ENCODE measurements at places on chromosomes 2 and 18.

DNA sequence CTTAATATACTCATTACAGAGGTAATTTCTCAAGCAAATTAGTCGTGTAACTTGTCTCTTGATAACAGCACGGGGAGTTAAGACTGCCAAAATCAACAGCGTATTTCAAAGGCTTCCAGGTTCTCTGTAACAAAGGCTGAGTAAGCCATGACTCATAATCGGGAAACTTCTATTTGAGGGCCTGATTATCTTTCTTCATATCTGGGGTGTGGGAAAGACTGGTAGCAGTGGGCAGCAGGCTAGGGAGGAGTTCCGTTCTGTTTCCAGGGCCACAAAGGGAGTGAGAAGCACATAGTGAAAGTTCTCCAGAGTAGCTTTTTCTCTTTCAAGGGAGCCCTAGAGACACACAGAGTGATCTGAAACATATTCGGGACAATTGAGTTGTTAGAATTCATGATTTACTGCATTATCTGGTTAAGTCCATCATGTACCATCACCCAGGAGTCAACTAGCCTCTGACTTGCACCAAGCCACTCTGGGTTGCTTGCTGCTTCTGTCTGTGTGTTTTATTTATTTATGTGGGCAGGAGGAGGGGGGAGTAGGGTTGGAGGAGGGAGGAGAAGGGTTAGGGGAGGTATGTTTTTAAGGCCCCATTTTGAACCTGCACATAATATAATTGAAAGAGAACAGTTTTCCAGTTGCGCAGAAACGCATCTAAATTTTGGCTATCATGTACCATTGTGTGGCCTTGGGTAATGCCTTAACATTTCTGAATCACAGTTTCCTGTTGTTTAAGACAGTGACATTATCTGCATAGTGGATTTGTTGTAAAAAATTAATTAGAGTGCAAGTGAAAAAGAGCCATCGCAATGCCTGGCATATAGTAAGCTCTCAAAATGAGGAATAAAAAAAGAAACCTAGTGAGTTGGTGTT, 80.5 kb upstream of the ITPRID2 start:
- DNase-seq, result no peak

DNA sequence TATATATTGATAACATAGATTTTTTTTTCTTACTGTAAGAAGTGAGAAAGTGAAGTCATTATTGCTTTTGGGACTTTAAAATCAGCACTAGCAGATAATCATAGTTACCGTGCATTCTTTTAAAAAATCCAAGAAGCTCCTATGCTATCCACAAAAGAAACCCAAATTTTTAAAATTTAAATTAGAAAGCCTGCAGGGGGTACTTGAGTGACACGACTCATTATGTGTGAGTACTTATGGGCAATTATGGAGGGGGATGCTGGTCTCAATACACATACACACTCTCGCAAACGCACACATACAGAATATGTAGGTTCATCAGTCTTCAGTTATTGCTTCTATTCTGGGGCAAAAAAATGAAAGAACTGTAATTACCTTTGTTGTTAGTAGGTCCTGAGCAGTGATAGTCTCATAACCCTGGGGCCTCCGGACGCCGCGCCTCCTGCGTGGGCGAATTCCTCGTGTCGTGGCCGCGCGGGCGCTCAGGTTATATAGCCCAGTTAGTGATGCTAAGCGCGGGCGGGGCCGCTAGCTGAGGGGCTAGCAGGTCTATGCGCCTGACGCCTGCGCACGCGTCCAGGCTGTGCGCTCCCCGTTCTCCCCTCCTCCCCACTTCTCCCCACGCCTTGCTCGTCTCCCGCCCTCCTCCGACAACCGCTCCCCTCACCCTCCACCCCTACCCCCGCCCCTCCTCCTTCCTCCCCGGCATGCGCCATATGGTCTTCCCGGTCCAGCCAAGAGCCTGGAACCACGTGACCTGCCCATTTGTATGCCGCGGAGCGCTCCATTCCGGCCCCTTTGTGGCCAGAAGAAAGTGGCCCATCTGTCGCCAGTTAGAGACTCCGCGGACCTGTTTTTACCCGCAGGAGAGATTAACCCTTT, at the start of gene NEUROD1:
Gene NEUROD1 (minus strand): TSS at position 463 of the 882 bp plus-strand sequence. CDS start 1,657 bp downstream, outside the sequence.
- no peak for DNase-seq

DNA sequence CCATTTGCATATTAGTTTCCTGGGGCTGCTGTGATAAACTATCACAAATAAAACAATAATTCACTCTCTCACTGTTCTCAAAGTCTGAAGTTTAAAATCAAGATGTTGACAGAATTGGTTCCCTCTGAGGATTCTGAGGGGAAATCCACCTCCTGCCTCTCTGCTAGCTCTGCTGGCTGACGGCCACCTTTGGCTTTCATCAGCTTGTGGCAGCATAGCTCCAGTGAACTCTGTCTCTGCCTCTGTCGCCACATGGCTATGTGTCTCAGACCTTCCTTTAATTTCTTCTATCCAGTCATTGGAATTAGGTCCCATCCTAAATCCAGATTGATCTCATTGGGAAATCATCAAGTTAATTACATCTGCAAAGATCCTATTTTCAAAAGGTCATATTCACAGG, 38.9 kb upstream of the TRIM43 start:
- DNase-seq, result no peak

DNA sequence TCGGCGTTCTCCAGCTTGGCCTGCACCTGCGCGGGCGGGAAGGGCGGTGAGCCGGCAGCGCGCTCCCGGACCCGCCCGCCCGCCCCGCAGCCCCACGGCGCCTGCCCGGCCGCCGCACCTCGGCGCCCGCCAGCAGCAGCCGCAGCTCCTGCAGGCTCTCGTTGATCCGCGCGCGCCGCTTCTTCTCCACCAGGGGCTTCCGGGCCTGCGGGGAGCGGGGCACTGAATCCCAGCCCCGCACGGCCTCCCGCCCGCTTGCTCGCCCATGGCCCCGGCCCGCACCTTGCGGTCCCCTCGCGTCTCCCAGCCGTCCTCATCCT, 335 bp downstream of the HES6 start:
- DNase-seq, result no peak

DNA sequence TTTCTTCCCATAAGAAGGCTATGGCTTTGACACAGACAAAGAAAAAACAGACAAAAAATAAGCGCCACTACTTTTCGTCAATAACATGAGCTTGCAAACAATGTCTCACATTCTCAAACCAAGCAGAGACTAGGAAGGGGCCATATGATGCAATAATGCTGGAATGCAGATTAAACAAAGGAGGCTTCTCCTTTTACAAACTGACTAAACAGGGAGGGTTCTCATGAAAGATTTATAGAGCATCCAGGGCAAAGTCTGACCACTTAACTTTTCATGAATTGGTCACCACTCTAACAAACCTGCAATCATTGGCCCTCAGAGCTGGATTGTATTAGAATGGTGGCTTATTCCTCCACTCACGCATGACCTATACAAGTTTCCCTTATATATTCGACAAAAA, 663.3 kb upstream of the CHAC2 start:
- DNase-seq, result no peak

- no peak for DNase-seq
Observed at GRCh38 chr18:29540548-29540947, 1363.6 kb upstream of the CDH2 start.

GRCh38 chr2:203830304-203831055, 37.1 kb upstream of the CTLA4 start:
- no peak for DNase-seq

DNA sequence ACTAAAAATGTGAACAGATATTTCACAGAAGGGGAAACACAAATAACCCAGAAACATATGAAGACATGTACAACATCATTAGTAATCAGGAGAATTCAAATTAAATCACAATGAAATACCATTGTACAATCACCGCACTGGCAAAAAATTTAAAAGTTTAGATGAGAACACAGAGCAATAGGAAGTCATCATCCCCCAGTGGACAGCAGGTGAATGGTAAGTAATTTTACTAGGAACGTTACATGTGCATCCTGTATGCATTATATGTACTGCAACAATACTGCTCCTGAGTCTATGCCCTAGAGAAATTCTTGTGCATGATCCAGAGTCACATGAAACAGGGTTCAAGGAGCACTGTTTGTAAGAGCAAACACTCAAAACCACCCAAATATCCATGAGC, 713.8 kb downstream of the NRXN1 start:
- DNase-seq, result no peak

GRCh38 chr2:190110131-190110530, 47.6 kb upstream of the MSTN start:
- no peak for DNase-seq

DNA sequence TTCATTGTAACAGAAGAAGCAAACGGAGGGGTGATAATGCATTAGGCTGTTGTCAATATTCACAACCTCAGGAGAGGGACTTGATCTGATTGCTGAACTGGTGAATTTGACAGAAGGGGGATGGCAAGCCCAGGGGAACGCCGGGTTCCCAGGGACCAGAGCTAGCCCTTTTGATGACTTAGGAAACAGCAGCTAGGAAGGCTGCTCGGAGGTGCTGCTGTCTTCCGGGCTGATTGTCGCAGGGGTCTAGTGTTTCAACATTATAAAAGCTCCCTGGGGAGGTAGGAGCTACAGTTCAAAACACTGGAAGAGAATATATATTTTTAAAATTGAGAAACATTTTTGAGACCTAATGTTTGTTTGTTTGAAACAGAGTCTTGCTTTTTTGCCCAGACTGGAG, 47.3 kb downstream of the CD8B2 start:
- DNase-seq, result no peak

GRCh38 chr2:129273266-129274037, 706.0 kb upstream of the RAB6C start:
- DNase-seq, result no peak

- no peak for DNase-seq
Observed at GRCh38 chr2:222301053-222301795, 2.4 kb upstream of the PAX3 start.

- no peak for DNase-seq
Observed at GRCh38 chr18:28781616-28782362, 604.9 kb upstream of the CDH2 start.

GRCh38 chr2:86624267-86624547, 542 bp upstream of the RNF103 start:
- DNase-seq, result no peak

DNA sequence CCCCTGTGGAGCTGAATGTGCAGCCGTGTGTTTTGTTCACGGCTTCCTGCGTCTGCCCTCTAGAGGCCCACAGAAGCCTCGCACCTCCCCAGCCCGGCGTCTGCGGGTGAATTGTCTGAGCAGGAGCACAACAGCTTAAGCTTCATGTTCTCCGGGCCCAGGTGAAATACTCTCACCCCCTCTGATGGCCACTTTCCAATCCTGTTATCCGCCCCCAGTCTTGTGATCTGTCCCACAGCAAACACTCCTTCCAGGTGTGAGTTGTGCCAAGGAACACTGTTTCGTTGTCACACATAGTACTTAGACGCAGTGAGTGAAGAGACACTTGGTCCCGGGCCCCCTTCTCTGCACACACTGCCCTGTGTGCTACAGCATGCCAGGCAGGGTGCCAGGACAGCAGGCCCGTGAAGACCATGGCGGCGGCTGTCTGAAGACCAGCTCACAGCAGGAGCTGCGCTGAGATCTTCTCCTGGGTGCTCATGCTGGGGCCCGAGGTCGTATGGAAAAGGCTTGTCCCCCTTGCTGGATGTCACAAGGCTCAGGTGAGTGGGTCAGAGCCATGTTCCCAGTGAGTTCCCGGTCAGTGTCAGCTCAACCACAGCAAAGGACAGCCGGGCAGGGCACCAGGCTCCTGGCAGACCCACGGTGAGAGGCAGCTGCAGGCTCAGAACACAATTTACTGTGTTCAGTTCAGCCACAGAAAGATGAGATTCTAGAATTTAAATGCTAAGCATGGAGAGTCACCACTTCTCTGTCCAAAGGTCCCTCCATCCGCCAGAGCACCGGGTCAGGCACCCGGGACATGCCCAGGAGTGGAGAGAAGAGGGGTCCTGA, 6.8 kb upstream of the PXDN start:
- DNase-seq, result peak; percentile 50

DNA sequence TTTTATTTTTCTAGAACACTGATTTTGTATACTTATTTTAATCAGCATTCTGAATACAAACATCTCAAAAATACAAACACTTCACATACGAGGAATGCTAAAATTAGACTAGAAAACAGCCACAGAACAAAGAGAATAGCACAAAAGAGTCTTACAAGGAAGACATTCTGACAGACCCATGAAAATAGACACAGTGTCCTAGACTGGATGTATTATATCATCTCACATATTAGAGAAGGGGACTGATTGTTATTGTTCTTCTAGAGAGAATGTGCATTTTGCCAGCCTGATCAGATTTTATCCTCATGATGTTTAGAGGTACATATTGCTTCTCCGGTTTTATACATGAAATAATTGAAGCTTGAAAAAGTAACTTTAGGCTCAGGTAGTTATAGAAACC, 357.9 kb downstream of the DPP10 start:
- DNase-seq, result no peak

DNA sequence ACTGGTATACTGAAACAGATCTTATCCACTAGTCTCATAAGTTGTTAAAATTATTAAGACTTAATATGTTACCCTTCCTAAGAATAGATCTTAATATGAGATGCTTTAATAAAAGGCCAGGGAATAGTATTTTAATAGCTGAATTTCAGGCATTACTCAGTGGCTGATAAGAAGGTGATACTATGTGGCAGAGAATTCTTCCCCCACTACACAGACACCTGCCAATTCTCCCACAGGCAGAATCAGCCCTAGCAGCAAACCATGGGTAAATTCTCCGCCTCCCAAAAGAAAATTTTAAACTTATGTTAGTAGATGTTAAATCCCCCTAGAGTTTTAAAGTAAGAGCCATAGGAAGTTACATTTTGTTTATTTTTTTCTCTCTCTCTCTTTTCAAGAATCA, 888.8 kb downstream of the LRP1B start:
- DNase-seq, result no peak

DNA sequence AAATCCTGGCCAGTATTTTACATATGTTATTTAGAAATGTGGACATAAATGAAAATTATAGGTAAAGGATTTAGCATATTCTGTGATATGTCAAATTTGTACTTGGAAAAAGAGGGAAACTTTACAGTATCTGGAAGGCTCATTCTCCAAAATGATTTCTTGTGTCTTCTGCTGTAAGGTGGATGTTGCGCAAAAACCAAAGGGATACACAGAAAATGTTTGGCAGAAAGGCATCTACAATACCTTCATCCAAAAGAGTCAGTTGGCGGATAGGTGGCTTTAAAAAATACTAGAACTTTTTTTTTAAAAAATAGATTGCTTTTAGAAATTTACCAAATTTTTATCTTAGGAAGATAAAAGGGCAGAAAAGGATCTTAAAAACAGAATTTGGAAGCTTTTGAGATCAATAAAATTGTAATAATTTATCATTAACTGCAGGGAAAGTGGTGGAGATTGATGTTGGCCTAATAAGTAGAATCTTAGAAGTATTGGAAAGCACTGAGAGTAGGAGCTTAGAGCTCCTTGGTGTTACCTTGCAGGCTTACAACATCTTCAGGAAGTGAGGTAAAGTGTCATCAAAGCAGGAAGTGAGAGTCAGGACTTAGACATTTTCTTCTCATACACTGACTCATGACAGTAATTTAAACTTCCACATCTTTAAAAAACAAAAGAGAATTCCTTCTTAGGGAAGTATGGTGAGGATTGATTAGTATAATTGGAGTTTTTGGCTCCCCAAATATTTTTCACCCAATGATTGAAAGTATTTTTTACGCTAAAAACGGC, 2.1 kb downstream of the NABP1 start:
- DNase-seq, result no peak

All from GM19239 (cell line).